Stimulated activated CD4-positive, alpha-beta T cell treated with anti-CD3 and anti-CD28 coated beads, Interleukin-1b, Interleukin-23, amount 100 ng/mL, for 24 hours (primary cell): ENCODE measurements at places on chromosomes 4 and X.

- DNase-seq = no peak
These were observed 23.3 kb downstream of the PPARGC1A start for GRCh38 chr4:23866450-23867075.

DNA sequence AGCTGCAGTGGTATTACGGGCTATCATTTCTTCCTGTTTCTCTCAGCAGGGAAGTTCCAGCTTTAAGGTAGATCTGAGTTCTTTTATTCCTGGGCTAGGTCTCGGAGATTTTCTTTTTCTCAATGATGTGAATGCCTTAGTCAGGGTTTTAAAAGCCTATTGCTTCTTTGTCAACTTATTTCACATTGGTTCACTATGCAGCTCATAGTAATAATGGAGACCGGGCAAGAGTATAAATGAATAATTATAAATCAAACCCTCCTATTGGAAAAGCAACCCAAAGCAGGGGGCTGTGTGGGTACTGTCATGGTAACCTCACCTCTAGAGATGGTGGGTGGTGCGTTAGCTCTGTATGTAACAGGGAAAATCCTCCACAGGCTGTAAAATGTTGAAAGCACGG, 563.6 kb downstream of the RPA4 start:
- DNase-seq = no peak

GRCh38 chrX:23483396-23483795, 148.7 kb downstream of the PTCHD1 start:
- DNase-seq = no peak

- DNase-seq = no peak
These were observed 3.0 kb downstream of the SLIT2 start for GRCh38 chr4:20254511-20255250.

GRCh38 chr4:167452922-167453430, 218.7 kb upstream of the SPOCK3 start:
- no peak for DNase-seq

DNA sequence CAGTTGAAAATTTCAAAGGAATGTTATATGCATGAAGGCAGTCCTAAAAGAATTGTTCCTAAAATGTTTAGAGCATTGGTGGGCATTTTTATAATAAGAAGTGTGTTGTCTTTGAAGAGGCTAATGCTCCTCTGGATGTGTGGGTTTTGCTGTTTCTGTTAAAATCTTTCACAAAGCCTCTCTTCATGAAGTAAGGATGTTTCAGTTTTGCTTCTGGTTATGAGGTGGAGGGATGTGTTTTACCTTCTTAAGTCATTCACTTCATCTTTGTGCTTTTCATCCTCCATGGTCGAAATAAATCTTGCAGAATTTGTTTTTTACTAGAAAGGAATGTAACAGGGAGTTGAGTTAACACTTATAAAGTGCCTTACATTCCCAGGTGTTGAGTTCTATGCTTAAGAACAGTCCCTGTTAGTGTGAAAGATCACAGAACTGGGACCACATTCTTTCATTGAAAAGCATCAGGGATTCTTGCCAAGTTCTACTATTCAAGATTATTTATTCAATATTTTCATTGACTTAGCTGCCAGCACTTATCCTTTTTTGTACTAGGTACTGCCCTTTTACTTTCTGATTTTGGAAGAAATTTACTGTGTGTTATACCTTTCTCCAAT, 21.1 kb downstream of the FHIP1A start:
- DNase-seq = no peak

DNA sequence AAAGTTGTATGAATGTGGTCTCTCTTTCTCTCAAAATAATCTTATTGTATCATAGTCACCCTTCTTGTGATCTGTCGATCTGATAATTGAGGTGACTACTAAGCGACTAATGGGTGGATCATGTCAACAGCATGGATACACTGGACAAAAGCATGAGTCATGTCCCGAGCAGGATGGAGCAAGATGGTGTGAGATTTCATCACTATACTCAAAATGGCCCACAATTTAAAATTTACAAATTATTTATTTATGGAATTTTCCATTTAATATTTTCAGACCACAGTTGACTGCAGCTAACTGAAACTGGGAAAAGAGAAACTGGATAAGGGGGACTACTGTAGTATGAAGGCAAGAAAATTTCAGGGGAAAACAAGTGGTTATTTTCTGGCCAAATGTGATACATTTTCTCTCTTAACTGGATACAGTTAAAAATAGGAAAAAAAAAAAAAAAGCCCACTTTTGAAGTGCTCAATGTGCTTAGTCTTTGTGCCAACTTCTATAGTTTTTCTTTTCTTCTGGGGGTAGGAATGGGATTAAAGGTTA, 25.3 kb downstream of the FAM241A start:
- no peak for DNase-seq

- no peak for DNase-seq
These were observed 47.9 kb downstream of the ZNF827 start for GRCh38 chr4:145890689-145891088.

DNA sequence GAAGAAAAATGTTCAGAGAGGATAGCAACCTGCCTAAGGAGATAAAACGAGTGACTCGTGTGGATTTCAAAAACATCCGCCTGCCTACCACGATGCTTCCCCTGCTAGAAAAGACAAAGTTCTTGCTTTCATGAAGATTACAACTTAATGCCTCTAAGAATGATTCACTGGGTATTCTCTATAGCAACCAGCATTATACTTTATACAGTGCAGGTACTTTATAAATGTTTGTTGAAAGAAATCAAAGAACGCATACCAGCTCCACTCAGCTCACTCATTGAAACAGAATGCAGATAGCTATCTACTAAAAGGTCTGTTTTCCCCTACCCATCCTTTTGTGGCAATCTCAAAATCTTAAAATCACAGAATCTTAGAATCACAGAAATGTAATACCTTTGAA, 33.7 kb downstream of the GASK1B start:
- DNase-seq = no peak

- DNase-seq = no peak
These were observed 124.9 kb downstream of the INPP4B start for GRCh38 chr4:142721187-142721586.

GRCh38 chrX:42070866-42071265, 147.5 kb upstream of the CASK start:
- DNase-seq = no peak

GRCh38 chrX:119252716-119253115, 16.6 kb downstream of the PGRMC1 start:
- DNase-seq = no peak

GRCh38 chr4:157128395-157128794, 52.4 kb downstream of the GLRB start:
- DNase-seq = no peak

DNA sequence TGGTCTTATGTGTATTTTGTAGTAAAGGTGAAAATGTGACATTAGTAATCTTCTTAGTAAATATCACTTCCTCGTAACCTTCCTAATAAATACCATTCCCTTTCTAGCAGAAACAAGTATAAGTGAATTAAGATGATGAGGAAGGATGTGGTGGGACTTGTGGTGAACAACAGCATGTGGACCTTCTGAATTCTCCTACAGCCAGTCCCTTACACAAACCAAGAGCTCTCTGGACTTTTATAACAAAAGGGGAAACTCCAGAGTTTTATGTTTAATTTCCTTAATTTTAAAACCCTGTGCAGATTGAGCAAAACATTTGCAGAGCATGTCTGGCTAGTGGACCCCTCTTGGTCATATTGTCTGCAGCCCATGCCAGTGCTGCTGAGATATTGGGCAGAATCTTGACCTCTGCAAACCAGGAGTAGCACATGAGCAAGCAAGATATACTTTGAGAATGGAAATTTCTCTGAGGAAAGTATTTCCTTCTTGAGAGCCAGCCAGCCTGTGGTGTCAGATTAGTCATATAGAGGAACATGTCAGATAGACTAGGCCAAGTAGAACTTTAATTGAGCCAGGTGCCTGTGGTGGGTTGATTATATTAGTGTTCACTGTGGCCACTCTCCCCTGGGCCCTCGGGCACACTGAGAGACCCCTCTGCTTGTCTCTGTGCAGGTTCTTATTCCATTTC, 328.2 kb downstream of the DKK2 start:
- no peak for DNase-seq

DNA sequence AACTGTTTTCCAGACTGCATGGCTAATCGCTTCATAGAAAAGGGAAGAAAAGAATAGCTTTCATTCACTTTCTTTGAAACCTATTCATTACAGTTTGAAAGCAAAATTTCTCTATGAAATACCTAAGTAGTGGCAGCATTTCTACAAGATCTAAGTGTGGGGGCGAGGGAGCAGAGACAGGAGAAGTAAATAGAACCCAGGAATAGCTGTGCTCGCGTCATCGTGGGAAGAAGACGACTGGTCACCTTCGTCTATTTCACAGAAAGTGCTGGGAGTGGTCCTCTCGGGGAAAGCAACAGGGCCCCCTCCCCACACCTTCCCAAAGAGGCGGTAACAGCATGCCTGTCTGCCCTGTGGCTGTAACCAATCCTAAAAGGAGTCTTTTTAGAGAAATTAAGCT, 169.9 kb upstream of the NOCT start:
- DNase-seq = no peak

DNA sequence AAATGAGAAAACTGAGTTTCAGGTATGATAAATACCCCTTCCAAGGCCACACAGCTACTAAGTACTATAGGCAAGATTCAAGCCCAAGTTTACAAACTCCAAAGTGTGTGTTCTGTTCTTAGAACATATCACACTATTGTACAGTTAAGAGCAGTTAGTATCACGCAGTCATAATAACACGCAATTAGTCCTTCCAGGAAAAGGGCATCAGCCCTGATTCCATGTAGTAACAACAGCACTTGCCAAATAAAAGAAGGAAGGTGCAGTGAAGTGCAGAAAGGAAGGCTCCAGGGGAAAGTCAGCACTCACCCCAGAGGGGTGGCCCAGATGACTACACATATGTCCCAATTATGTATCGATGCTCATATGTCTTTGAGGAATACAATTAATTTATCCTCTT, 4.4 kb downstream of the TASL start:
- no peak for DNase-seq

DNA sequence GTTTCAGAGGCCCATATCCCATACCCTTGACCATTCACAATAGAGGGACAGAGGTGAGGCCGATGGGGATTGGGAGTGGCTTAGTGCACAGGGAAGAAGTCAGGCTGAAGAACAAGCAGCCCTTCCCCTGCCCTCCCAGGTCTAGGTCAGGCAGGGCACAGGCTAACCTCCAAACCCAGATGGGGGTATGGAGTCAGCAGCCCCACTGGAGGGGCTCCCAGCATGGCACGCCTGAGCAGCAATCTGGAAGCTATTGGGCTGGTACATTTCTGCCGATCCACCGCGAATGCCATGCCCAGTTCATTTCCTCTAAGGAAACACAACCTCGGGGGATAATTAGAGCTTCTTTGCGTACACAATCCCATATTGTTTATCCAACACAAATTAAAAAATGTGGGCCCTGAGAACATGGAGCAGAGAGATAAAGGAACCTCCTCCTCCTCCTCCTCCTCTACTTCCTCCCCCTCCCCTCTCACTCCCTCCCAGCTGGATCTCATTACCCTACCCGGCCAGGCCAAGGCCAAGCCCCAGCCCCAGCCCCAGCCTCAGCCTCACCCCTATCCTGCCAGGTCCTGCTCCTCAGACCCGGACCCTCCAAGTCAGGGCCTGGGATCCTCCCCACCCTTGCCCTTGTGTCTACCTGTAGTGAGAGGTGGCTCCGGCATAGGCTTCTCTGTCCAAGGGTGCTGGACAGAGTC, 83.0 kb downstream of the PJA1 start:
- DNase-seq = no peak

DNA sequence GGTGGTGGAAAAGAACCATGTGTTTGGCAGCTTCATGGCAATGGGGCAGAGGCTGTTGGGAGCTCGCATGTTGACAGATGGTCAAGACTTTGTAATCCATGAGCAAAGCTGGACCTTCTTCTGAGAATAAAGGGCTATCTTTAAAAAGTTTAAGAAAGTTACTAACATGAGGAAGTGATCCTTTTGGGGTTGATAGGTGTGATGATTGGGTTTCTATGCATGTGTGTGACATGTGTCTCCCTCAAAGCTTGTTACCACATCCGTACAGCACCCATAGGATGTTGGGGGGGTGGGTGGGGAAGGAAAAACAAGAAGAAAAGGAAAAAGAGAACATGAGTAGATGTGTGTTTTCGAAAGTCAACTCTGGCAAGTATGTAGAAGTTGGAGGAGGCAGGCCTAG, 123.0 kb upstream of the TLR3 start:
- no peak for DNase-seq

DNA sequence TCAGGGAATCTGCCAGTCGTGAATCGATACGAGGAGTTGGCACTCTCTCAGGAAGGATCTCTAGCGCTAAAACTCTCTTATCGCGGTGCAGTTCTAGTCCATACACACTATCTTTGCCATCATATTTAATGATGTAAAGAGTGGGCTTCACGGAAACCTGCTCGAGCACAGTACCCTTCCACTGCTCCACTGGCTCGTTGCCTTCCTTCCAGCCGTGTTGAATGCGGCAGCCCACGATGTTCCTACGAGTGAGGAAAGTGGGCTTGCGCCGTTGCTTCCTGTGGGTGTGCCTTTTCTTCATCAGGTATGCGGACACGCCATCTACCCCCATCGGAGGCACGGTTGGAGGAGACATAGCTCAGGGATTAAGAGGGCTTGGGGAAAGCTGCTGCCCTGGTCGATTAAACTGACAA, 661 bp downstream of the SPIN4 start:
- DNase-seq = no peak

DNA sequence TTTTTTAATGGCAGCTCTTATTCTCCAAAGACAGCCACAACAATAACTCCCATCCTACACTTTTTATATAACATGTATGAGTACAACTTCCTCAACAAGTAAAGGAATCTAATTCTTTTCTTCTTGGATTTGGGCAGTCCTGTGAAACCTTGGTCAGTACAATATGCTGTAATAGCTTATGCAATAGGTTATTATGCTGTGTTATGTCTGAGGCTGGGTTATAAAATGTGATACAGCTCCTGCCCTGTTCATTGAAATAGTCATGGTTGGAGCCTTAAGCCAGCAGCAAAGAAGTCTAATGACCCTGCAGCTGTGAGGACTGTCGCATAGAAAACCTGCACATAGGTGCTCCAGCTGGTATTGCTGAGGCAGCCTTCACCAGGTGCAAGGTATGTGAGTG, 215.8 kb upstream of the RASGEF1B start:
- DNase-seq = no peak

GRCh38 chr4:8368998-8369397, 71.5 kb downstream of the ACOX3 start:
- no peak for DNase-seq
